Liver (tissue), 10 donors: ENCODE measurements at places on chromosomes 5 and 9. TPM values are rescaled to one million over a fixed set of nuclear protein-coding genes. Genes with fewer than 3 reads are reported as not detected.
A peak's percentile ranks its signal among the peaks of the same experiment; 100 is the strongest.

The GADD45G gene
- polyA plus RNA-seq: 66.0 TPM

DNA sequence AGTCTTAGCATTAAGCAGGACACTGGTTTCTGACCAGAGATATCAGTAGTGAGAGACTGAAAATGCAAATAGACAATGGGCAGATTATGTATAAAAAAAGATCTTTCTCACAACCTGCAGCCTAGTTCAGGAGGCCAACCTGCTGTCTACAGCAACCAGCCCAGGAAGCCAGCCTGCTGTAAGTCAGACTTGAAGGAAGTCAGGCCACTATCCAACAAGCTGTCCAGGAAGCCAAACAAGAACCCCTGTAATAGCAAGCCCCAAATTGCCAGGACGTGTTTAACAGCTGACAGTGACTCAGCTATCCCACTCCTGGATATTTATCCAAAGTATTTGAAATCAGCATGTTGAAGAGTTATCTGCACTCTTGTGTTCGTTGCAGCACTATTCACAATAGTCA lies 121.8 kb upstream of the SPIN1 start:
- no peaks in the 10 kb centered on the region for H3K27me3 ChIP-seq
- H3K36me3 ChIP-seq: no peaks in the 10 kb centered on the region
- no peaks in the 10 kb centered on the region for H3K4me1 ChIP-seq
- no peak overlapping the region for H3K27ac ChIP-seq
- no peak overlapping the region for H3K4me3 ChIP-seq

The NSA2 gene
- 32.1 TPM for polyA plus RNA-seq

DNA sequence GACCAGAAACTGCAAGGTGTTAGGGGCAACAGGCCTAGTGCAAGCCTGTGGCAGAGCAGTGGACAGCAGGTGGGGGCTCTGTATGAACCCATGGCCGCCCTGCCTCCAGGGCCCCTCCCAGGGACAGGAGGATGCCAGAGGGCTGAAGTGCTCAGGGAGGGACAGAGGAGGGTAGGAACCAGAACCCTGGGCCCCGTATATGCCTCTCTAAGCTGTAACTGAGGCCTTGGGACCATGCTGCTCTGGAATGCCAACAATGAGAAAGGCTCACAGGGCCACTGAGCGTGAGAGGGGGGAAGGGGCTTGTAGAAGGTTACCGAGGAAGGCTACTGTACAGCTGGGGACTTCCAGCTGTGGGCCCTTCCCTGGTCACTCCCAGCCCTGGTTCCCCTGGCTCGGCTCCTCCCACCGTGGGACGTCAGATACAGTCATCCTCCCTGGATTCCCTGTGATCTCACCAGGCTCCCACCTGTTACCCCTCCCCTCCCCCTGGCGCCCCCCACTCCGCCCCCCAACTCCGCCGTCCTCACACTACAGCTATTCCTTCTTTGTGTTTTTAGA lies 21.1 kb downstream of the AQP7 start:
- no peaks in the 10 kb centered on the region for H3K36me3 ChIP-seq
- H3K4me1 ChIP-seq: no peaks in the 10 kb centered on the region
- H3K27me3 ChIP-seq: no peaks in the 10 kb centered on the region
- H3K4me3 ChIP-seq: no peak overlapping the region
- no peak overlapping the region for H3K27ac ChIP-seq

DNA sequence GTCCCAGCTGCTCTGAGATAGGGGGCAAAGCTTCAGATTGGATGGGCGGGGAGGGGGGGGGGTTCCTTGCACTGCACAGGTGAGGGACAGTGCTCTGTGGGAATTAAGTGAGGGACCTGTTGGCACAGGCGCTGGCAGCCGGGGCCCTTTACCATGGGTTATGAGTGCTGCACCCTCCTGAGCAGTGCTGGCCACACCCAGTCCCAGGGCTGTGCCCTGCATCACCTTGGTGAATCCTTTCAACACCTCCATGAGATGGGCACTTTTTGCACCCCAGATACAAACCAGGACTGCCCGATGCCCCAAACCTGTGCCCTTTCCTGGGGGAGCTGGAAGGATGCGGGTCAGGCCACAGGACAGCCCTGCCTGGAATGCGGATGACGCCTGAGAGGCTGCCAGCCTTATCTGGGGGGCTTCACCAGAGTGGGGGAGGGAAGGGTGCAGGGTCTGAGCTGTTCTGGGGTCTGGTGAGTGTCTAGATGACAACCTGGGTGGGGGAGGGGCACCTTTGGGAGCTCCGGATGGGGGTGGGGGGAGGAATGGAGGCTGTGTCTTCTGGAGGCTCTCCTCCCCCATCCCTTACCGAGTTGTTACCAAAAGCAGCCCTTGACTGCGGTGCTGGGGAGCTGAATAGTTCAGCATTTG lies 5.2 kb downstream of the CRB2 start:
- no peak overlapping the region for H3K27ac ChIP-seq
- H3K4me3 ChIP-seq: no peak overlapping the region
- no peaks in the 10 kb centered on the region for H3K27me3 ChIP-seq
- DNase-seq: no peak

The ATP10B gene
- polyA plus RNA-seq: 0.05 TPM

DNA sequence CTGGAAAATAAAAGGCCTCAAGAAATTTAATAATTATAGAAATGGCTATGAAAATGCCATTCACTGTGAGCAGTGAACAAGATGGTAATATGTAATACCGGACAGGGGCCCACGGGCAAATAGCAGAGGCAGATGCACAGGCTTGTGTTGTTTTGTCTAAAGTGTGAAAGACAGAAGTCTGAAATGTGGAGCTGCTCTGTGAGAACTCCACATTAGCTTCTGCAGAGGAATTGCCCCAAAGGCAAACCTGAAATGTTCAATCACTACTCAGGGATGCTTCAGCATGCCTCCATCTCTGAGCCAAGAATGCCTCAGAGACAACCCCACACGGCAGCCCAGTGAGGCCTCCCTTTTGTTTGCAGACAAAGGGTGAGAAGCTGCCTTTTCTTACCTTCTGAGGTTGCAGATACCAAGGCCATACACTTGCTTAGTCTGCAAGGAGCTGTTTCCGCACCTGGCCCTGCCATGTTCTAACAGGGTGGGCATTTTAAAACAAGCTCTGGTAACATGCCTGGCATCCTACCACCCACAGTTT lies 124.3 kb upstream of the CXCL14 start:
- H3K27me3 ChIP-seq: no peaks in the 10 kb centered on the region
- H3K27ac ChIP-seq: no peak overlapping the region
- no peak for DNase-seq

- no peaks in the 10 kb centered on the region for H3K36me3 ChIP-seq
- no peak for DNase-seq
- peak overlapping the region; percentile 19 for H3K4me3 ChIP-seq
Observed at GRCh38 chr9:113503131-113503541, 39.6 kb downstream of the RGS3 start.

The ZNF608 gene
- polyA plus RNA-seq: 1.4 TPM

GRCh38 chr5:6360323-6361072 lies 17.8 kb downstream of the MED10 start:
- no peaks in the 10 kb centered on the region for H3K4me1 ChIP-seq
- H3K36me3 ChIP-seq: no peaks in the 10 kb centered on the region
- H3K27me3 ChIP-seq: no peaks in the 10 kb centered on the region
- H3K4me3 ChIP-seq: no peak overlapping the region
- no peak overlapping the region for H3K27ac ChIP-seq

- H3K4me3 ChIP-seq: no peak overlapping the region
- H3K27ac ChIP-seq: no peak overlapping the region
- H3K36me3 ChIP-seq: peaks cover 13% of the 10 kb centered on the region
- peaks cover 15% of the 10 kb centered on the region for H3K4me1 ChIP-seq
- H3K27me3 ChIP-seq: no peaks in the 10 kb centered on the region
Observed at GRCh38 chr5:138468966-138469539, 3.8 kb downstream of the EGR1 start.

The CCDC192 gene
- polyA plus RNA-seq: not detected

DNA sequence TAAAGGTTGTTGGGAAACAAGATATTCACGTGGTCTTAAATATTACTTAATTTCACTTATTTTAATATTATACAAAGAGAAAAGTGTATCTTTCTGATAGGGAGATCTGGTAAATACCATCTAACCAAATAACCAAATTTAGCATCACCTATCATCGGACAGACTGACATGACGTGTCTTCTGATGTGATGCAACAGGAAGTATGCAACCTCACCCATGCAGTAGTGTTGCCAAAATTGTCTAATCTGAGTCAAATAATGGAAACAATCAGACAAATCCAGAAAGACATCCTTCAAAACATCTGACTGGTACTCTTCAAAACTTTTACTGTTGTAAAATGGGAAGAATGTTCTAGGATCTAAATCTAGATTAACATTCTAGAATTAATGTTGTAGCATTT lies 148.0 kb downstream of the FGF1 start:
- no peaks in the 10 kb centered on the region for H3K4me1 ChIP-seq
- no peak overlapping the region for H3K27ac ChIP-seq
- no peaks in the 10 kb centered on the region for H3K36me3 ChIP-seq
- H3K27me3 ChIP-seq: no peaks in the 10 kb centered on the region
- no peak for DNase-seq
- no peak overlapping the region for H3K4me3 ChIP-seq

The SLC25A25 gene
- polyA plus RNA-seq: 43.2 TPM

The TAF1L gene
- polyA plus RNA-seq: not detected

GRCh38 chr5:142894315-142894714 lies 124.1 kb downstream of the ARHGAP26 start:
- no peak overlapping the region for H3K27ac ChIP-seq
- no peak overlapping the region for H3K4me3 ChIP-seq
- no peak for DNase-seq
- no peaks in the 10 kb centered on the region for H3K27me3 ChIP-seq

DNA sequence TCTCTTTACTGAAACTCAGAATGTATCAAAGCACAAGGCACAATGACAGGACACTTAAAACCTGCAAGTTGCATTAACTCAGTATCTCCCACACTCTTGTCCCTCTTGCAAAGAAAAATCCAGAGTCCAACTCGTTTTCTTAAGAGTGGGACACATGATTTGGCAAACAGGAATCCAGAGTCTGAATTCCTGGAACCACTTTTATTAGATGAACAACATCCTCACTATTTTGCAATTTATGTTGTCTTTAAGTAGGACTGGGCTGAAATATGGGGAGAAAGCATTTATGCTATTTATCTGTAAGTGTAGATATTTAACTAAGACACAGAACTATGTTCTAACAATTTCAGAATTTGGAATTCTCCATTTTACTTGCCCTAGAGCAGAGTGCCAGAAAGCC lies 69.1 kb downstream of the ABCA1 start:
- peaks cover 10% of the 10 kb centered on the region for H3K4me1 ChIP-seq
- no peak for DNase-seq
- no peak overlapping the region for H3K27ac ChIP-seq
- peaks cover 9% of the 10 kb centered on the region for H3K36me3 ChIP-seq

GRCh38 chr5:151750121-151750520 lies 8.3 kb downstream of the ATOX1 start:
- peaks cover 23% of the 10 kb centered on the region for H3K4me1 ChIP-seq
- H3K27ac ChIP-seq: no peak overlapping the region
- H3K36me3 ChIP-seq: peaks cover 8% of the 10 kb centered on the region
- no peak overlapping the region for H3K4me3 ChIP-seq

DNA sequence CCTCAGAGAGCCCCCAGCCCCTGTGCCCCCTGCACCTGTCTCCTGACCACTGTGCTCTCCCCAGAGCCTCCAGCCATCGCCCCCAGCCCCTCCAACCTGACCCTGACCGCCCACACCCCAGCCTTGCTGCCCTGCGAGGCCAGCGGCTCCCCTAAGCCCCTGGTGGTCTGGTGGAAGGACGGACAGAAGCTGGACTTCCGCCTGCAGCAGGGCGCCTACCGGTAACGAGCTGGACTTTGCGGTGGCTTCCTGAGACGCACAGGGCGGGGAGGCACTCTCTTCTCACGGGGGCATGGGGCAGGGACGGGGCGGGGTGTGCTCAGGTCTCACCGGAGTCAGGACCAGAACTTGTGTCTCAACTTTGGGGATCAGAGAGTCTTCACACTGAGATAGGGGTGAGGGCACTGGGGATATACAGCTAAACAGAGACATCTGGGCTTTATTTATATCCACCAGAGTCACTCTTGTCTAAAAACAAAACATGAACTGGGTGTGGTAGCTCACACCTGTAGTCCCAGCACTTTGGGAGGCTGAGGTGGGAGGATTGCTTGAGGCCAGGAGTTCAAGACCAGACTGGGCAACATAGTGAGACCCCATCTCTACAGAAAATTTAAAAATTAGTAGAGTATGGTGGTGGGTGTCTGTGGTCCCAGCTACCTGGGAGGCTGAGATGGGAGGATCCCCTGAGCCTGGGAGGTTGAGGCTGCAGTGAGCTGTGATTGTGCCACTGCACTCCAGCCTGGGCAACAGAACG lies 46.1 kb upstream of the ASS1 start:
- no peaks in the 10 kb centered on the region for H3K4me1 ChIP-seq
- no peak overlapping the region for H3K27ac ChIP-seq
- no peak for DNase-seq

The SLC6A18 gene
- not detected for polyA plus RNA-seq

The PRRT1B gene
- polyA plus RNA-seq: 0.15 TPM

The SPINK4 gene
- not detected for polyA plus RNA-seq

DNA sequence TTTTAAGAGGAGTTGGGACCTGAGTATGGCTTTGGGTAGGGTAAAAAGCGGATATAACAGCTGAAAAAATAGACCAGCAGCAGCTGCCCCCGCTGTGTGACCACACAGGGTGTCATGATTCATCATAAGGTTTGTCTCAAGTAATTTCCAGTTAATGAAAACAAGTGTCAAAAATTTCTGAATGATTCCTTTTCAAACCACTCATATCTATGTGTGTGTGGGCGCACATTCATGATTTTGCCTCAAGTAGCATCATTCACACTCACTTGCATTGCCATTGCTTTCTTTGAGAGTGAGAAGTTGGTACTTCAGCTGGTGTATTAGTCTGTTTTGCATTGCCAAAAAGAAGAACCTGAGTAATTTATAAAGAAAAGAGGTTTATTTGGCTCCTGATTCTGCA lies 12.1 kb upstream of the TNFAIP8 start:
- no peak for DNase-seq
- H3K4me3 ChIP-seq: no peak overlapping the region
- no peaks in the 10 kb centered on the region for H3K27me3 ChIP-seq
- no peak overlapping the region for H3K27ac ChIP-seq

- H3K27ac ChIP-seq: no peak overlapping the region
- no peak for DNase-seq
- no peaks in the 10 kb centered on the region for H3K4me1 ChIP-seq
- no peaks in the 10 kb centered on the region for H3K27me3 ChIP-seq
- no peaks in the 10 kb centered on the region for H3K36me3 ChIP-seq
- no peak overlapping the region for H3K4me3 ChIP-seq
Observed at GRCh38 chr9:119280740-119281485, 88.3 kb downstream of the BRINP1 start.

DNA sequence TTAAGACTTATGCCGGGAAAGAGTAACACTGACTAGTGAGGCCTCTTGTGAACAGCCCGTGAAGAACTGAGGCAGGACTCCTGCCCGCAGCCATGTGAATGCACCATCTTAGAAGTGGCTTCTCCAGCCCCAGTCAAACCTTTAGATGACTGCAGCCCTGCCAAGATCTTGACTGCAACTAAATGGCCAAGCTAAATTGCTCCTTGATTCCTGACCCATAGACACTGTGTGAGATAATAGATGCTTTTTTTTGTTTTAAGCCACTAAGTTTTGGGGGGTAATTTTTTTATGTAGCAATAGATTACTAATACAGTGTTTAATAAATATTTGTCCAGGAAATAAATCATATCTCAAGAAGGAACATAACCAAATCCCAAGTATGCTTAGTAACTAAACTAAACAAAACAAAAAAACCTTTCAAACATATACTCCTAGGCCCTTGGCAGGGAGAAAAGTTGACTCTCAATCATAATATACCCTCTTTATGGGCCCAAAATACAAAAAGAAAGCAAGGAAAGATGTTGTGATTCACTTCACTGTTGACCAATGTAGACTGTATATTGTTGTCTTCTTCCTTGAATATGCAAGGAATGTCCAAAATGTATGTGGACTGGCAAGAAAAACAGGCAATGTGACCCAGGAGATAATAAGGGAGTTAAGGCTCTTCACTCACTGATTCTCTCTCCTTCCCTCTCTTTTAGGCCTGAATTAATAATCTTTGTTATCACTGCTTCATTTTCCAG lies 79.7 kb upstream of the ZNF366 start:
- H3K36me3 ChIP-seq: no peaks in the 10 kb centered on the region
- H3K4me3 ChIP-seq: no peak overlapping the region
- no peak for DNase-seq
- no peaks in the 10 kb centered on the region for H3K4me1 ChIP-seq
